H1 (cell line): ENCODE measurements at places on chromosomes 1 and 21. TPM values are rescaled to one million over a fixed set of nuclear protein-coding genes. Genes with fewer than 3 reads are reported as not detected.

GRHL3 gene
- 0.80 and 2.2 TPM in 2 replicates for polyA plus RNA-seq

KRTAP12-4 gene
- 0.75 TPM in 1 of 2 replicates, not detected in the other for polyA plus RNA-seq

DUSP10 gene
- polyA plus RNA-seq: 1.2 and 1.6 TPM in 2 replicates

GCSAML gene
- not detected in 2 replicates for polyA plus RNA-seq

ASCL5 gene
- 0.29 and 0.31 TPM in 2 replicates for polyA plus RNA-seq

SERTAD4 gene
- polyA plus RNA-seq: 0.54 and 0.80 TPM in 2 replicates

KCNJ6 gene
- 0.20 and 0.51 TPM in 2 replicates for polyA plus RNA-seq

CCDC181 gene
- polyA plus RNA-seq: 0.39 and 1.2 TPM in 2 replicates

TNFAIP8L2 gene
- polyA plus RNA-seq: not detected in 2 replicates

NBPF6 gene
- polyA plus RNA-seq: not detected in 2 replicates

TMIGD3 gene
- polyA plus RNA-seq: not detected in 2 replicates

MIGA1 gene
- polyA plus RNA-seq: 0.89 and 0.95 TPM in 2 replicates

S100A7A gene
- not detected in 2 replicates for polyA plus RNA-seq

TFF3 gene
- polyA plus RNA-seq: 4.1 and 6.7 TPM in 2 replicates

AIRE gene
- 0.09 and 0.20 TPM in 2 replicates for polyA plus RNA-seq

ERRFI1 gene
- polyA plus RNA-seq: 18.2 and 23.4 TPM in 2 replicates

PKLR gene
- 7.5 and 9.9 TPM in 2 replicates for polyA plus RNA-seq

IPO9 gene
- 60.4 and 61.0 TPM in 2 replicates for polyA plus RNA-seq

PCSK9 gene
- 22.3 and 39.4 TPM in 2 replicates for polyA plus RNA-seq

TRIM46 gene
- 21.6 and 34.7 TPM in 2 replicates for polyA plus RNA-seq

A3GALT2 gene
- not detected in 2 replicates for polyA plus RNA-seq
